ENCODE measurements at places on chromosomes 2 and 18.
A peak's percentile ranks its signal among the peaks of the same experiment; 100 is the strongest.

- no peak for DNase-seq
These were observed 377.5 kb downstream of the ZNF521 start for GRCh38 chr18:24974431-24974830.

DNA sequence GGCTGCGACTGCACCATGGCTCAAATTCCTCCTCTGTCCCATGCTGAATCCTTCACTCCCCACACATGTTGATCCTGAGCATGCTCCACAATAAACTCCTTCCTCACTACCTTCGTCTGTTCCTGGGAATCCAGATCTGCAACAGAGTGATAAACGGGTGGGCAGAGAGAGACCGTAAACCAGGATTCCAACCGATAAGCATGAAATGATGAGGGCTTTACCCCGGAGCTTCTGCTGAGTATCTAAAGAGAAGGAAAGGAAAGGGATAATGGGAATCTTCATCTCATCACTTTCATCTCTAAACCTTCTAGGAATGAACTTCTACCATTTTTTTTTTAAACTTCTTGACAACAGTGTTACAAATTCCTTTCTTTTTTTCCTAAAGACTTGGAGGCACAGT, 329.3 kb upstream of the TNP1 start:
- no peak for DNase-seq

GRCh38 chr2:150681120-150681804, 193.8 kb upstream of the RND3 start:
- peak; percentile 66 for DNase-seq

GRCh38 chr2:52264911-52265310, 1233.0 kb upstream of the NRXN1 start:
- DNase-seq: no peak

GRCh38 chr2:47455411-47455810, 52.5 kb downstream of the MSH2 start:
- no peak for DNase-seq

- DNase-seq: peak; percentile 33
These were observed 2.0 kb downstream of the WDR35 start for GRCh38 chr2:19987936-19988335.

- DNase-seq: no peak
These were observed 99.3 kb downstream of the GATA6 start for GRCh38 chr18:22268641-22269128.

DNA sequence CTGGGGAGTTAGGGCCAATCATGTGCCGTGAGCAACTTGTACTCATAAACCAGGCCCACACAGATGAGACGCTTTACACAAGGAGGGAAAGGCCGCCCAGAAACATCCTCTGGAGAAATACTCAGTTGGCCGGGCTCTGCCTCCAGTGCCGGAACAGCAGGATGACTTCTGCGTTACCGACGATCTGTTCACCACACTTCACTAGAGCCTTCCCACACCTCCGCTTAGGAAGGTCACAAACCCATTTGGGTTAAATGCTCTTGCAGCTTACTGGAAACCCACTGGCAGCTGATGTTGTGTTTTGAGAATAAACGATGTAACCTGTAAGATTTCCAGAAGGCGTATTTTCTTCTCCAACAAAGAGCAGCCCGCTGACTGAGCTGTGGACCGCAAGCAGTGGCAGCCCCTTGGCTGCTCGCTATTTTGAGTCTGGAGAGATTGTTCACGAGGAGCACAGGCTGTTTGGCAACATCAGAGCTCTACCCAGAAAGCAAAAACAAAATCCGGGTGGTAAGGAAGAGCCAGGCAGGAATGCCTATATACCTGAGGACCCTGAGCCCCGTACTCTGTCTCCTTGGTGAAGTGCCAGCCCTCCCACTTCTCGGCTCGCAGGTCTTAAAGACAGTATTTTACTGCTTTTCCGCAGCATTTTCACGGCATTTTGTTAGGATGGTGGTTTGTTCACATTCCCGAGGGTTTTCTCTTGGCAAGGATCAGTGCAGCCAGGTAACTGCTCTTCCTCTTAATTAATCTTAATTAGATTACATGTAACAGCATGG, 44.0 kb downstream of the COLEC12 start:
- no peak for DNase-seq

- no peak for DNase-seq
These were observed 1.4 kb upstream of the CAPN10 start for GRCh38 chr2:240585101-240585500.

DNA sequence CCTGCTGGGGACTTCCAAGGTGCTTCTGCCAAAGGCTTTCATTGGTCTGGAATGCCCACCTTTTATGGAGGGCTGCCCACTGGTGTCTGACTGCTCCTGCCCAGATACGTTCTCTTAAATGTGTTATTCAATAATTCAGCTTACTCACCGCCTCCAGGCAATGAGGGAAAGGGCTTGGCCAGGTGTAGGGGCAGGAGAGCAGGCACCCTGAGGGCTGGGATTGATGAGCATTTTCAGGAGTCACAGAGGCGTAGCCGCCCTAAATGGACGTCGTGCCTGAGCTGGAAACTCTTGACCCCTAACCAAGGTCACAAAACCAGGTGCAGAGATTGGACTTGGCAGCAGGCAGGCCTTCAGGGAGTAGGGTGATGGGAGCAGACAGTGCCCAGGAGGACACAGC, 26.8 kb downstream of the MAL start:
- DNase-seq: no peak

- no peak for DNase-seq
These were observed 555.2 kb downstream of the DCDC2C start for GRCh38 chr2:4258563-4258962.
